ENCODE measurements at places on chromosomes 12 and 14.
A peak's percentile ranks its signal among the peaks of the same experiment; 100 is the strongest.

DNA sequence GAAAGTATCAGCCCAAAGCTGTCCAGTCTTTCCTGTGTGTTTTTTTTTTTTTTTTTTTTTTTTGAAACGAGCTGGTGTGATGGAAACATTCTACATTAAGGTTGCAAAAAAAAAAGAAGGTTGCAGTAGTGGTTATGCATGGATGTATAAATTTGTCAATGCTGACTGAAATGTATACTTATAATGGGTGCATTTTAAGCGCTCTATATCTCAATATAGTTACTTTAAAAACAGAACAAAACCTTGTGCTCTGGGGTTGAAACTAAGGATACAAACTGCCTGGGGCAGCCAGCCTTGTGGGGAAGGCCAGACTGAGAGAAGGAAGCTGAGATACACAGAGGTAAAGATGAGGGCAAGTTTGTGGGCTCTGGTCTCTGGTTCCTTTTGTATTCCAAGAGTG is 87.3 kb upstream of the RMST start:
- no peak for DNase-seq

DNA sequence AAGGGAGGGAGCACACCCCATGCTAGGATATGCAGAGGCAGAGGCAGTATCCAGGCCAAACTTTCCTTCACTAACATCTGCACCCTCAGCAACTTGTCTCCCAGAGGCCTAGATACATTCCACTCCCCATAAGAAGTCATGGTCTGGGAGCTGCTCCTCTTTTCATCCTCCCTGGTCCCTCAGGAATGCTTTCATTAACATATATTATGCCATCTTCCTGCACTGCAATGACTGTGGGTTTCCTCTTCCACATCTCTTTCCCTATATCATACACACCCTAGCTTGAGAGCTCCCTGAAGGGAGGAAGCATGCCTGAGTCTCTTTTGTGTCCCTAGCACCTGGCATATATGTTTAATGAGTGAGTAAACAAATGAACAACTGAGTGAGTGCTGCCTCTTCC is 8.6 kb downstream of the DDN start:
- DNase-seq = no peak

GRCh38 chr14:89915114-89915878 is 39.2 kb downstream of the EFCAB11 start:
- peak; percentile 63 for DNase-seq

DNA sequence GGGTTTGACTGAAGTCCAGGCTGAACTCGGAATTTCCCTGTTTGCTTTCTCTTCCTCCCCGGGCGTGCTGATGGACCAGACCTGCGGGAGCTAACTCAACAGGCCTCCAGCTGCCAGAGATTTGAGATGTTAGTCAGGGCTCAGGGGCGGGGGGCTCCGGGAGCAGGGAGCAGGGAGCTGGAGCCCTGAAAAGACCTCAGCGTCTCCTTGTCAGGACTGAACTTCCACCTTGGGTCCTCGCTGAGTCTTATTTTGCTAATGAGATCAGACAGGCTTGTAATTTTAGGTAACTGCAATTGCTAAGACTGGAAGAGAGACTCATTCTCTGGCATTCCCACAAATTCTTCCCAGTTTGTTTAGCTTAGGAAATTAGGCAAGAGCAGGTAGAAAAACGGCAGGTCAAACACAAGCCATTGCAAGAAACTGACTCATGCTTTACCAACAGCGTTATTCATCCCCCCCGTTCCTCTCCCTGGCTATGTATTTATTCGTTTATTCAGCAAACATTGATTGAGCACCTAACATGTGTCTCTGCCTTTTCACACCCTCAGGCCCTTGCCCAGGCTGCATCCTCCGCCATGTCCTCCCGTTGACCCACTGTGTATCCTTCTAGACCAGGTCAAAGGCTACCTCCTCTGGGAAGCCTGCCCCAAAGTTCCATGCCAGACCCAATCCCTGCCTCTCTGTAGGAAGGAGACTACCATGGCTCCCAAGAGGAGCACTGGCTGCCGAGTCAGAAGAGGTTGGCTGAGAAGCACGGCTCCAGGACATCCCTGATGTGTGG is 80.4 kb upstream of the DIO3 start:
- DNase-seq = peak; percentile 13

- DNase-seq = no peak
These were observed 28.3 kb downstream of the DUSP16 start for GRCh38 chr12:12534166-12534866.

GRCh38 chr14:36275741-36276140 is 44.7 kb downstream of the MBIP start:
- no peak for DNase-seq

DNA sequence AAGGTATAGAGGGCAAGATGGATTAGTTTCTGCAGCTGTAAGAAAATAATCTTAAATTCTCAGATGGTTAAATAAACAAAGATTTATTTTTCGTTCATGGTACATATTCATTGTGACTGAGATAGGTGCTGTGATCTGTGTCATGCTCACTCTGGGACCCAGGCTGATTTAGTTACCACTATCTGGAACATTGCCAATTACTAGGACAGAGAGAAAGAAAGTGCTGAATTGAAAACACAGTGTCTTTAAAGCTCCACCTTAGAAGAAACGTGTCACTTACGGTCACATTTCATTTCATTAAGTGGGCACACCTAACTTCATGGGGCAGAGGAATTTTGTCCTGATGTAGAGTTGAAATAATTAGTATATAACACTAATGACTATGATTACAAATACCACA is 430.0 kb downstream of the CCDC91 start:
- no peak for DNase-seq

DNA sequence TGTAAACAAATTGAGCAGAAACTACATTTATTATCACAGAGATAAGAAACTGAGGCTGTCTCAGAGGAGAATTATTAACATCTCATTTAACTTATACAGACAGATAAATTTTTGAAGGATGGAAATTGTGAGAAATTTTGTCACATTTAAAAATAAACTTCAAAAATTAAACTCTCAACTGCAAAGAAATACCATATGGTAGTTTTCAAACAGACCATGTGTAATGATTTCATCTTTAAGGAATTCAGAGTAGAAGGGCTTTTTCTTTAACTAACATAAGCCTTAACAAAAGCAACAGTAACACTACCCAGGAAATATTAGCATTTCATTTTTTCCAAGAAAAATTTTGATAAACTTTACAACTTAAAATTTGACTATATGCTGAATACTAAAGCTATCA is 26.6 kb downstream of the NUP37 start:
- no peak for DNase-seq

- no peak for DNase-seq
These were observed 325.5 kb downstream of the RAD51B start for GRCh38 chr14:68145036-68145435.

- no peak for DNase-seq
These were observed 2.0 kb downstream of the CSRNP2 start for GRCh38 chr12:51081421-51081820.

DNA sequence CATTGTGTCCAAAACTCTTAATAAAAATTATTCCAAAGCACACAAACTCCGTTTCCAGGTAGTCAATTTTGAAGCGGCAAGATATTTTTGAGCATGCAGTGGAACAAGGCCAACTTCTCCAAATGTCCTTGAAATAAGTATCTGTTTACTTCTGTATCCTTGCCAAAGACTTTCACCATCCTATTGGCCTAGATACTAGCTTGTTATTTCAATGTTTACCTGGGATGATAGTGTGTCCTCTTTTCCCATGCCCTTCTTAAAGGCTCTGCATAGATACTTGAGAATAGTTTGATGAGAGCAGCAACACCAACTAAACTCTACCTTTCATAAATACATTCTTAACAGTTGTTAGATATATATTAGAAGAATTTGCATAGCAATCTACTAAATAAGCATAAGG is 160.9 kb downstream of the KCNC2 start:
- no peak for DNase-seq

GRCh38 chr12:4643747-4644146 is 5.1 kb downstream of the AKAP3 start:
- DNase-seq = no peak

GRCh38 chr14:98773814-98774213 is 498.2 kb downstream of the BCL11B start:
- no peak for DNase-seq

DNA sequence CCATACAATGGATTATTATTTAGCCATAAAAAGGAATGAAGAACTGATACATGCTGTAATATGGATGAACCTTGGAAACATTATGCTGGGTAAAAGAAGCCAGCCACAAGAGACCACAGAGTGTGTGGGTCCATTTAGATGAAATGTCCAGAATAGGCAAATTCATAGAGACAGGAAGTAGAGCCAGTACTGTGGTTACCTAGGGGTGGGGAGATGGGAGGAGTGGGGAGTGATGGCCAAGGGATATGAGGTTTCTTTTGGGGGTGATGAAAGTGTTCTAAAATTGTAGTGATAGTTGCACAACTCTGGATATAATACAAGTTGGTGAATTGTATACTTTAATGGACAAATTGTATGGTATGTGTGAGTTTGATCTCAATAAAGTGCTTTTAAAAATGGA is 18.6 kb downstream of the JDP2 start:
- no peak for DNase-seq

- no peak for DNase-seq
These were observed 221.7 kb downstream of the ZFP36L1 start for GRCh38 chr14:68571114-68571591.

DNA sequence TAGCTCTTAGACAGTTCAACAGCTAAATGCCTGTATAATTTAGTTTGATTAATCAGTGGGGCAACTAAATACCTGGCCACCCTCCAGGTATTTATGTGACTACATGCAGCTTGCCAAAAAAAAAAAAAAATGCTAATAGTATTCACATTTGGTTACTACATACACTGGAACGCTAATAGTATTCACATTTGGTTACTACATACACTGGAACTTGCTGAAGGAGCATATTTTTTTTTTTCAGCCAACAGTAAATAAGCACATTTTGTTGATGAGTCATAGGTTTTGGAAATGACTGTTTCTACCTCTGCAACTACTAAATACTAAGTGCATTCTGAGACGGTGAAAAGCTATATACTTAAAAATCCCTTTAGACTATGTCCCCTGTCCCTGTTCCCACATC is 1172.3 kb downstream of the LRFN5 start:
- no peak for DNase-seq

DNA sequence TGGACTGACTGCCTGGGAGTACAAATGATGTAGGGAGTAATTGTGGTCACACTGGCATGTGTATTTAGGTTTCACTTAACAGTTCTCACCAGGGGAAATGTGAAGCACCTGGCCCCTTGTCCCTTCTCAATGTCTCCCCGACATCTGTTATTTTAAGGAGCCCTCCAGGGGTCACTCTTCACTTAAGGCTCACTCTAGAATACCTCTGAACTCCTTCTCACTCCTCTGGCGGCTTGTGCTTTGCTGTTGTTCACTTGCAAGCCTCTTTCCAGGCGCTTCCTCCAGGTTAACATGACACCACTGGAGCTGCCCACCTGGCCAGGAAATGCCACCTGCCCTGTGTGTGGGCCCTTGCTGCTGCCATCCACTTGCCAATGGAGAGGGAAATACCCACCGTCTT is 56.5 kb upstream of the GZMB start:
- DNase-seq = no peak

DNA sequence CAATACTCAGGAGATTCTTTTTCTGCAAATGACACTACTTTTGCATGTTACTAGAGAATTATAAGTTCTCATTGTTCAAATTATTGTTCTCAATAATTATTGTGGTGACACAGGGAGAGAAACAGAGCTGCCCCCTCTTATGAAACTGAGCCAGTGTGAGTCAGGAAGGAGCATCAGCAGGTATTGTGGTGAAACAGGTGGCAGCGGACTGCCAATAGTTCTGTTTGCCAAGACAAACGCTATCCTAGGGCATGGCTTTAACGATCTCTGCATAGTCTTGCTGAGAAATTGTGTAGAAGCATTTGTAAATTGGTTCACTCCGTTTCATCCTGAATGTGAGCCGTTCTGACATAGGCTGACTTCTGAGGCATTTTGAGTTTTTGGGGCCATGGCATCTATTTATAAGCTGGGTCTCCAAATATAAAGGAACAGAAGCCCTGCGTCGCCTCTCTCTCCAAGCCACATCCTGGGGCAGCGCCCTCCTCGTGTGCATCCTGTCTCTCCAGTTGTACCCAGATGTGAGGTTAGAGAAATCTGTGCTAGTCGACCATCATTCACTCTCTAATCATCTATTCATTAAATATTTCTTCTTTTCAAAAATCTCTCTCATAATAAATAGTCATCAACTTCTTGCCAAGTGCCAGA is 15.8 kb upstream of the PPP4R4 start:
- DNase-seq = no peak

- no peak for DNase-seq
These were observed 15.6 kb downstream of the PTGDR start for GRCh38 chr14:52283099-52283498.

DNA sequence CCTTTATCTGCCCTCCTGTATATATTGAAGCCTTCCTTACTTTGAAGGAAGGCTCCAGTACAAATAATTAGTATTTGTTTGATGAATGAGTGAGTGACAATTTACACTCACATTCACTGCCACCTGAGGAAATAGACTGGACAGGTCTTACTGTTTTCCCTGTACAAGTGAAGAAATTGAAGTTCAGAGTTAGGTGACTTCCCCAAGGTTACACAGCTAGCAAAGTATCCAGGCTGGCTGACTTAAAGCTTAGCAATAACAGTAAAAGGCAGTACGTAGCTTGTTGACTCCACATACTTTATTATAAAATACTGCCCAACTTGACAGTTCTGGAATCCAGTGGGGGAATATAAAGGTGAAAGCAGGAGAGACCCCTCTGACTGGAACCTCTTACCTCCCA is 2.6 kb upstream of the KRT18 start:
- no peak for DNase-seq

- DNase-seq = peak; percentile 100
These were observed at the start of gene ACIN1 for GRCh38 chr14:23094666-23095195. Gene ACIN1, minus strand, starts transcription at chr14:23095136. Its CDS starts 24 bp downstream, at chr14:23095112.

GRCh38 chr12:131929581-131930456 is 743 bp downstream of the PUS1 start:
- DNase-seq = peak; percentile 49

DNA sequence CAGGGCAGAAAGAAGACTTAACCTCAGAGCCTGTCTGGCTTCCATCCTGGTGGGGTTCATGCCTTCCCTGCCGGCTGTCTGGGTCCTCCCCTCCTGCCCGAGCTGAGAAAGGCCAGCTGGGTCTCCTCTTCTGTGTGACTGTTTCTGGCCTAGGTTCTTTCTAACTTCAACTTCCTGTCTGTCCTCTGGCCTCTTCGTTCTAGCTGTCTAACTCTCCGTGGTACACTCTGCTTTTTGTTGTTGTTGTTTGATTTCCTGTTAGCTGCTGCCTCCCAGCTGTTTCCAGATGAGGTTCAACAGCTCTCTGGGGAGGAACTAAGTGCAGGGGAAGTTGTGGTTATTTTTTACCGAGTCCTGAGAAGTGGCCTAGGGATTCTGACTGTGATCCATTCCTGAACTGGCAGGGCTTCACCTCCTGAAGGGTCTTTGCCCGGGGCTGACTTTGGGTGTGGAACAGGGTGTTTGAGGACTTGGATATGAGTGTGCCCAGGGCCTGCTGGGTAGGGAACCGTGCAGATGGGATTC is 3.2 kb downstream of the MLXIP start:
- DNase-seq = no peak

- no peak for DNase-seq
These were observed 598.7 kb downstream of the SOX5 start for GRCh38 chr12:23350808-23351207.

All from activated CD4-positive, CD25-positive, alpha-beta regulatory T cell treated with anti-CD3 and anti-CD28 coated beads, Interleukin-2, amount 50 U/mL, for 72 hours (primary cell).